Ovary (tissue), 10 donors: ENCODE measurements at places on chromosomes 7 and 10. TPM values are rescaled to one million over a fixed set of nuclear protein-coding genes. Genes with fewer than 3 reads are reported as not detected.
A peak's percentile ranks its signal among the peaks of the same experiment; 100 is the strongest.

DNA sequence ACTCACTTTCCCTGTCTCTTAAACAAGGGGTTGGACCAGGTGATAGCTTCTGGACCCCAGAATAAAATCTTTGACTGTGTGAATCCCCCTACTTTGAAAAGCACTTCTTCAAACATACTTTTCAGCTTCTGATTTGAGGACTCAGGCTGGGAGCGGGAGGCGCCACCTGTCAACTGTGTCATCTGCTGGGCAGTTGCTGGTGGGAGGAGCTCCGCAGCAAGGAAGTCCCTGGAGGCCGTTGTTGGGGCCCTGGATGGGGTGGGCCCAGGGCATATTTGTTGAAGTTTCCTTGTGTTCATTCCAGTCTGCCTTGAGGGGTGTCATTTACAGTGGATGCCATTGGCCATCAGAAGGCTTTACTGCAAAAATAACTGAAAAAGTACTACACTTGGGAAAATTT, 197.7 kb downstream of the CCDC3 start:
- DNase-seq: no peak

GRCh38 chr7:135204876-135205275, 6.5 kb downstream of the WDR91 start:
- no peak for DNase-seq

DNA sequence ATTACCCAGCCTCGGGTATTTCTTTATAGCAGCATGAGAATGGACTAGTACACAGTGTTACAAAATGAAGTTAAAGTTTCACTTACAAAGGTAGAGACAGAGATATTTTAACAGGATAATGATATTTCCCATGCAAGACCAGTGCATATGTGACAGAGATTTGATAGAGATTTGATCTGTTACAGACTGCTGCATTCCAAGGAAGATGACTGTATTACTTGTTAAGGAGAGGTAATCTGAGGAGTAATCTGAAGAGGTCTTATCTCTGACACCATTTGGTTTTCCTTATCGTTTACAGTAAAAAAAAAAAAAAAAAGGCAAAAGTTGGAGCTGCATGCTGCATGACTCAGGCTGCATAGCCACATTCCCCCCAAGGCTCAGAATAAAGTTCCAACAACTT, 289.6 kb downstream of the POM121L12 start:
- no peak for DNase-seq

GRCh38 chr7:158861004-158861787, 4.8 kb downstream of the DYNC2I1 start:
- no peak for DNase-seq

GRCh38 chr10:77320971-77321471, 316.6 kb downstream of the KCNMA1 start:
- no peak for DNase-seq

- no peak for DNase-seq
Observed at GRCh38 chr10:30238836-30239235, 110.2 kb downstream of the MTPAP start.

DNA sequence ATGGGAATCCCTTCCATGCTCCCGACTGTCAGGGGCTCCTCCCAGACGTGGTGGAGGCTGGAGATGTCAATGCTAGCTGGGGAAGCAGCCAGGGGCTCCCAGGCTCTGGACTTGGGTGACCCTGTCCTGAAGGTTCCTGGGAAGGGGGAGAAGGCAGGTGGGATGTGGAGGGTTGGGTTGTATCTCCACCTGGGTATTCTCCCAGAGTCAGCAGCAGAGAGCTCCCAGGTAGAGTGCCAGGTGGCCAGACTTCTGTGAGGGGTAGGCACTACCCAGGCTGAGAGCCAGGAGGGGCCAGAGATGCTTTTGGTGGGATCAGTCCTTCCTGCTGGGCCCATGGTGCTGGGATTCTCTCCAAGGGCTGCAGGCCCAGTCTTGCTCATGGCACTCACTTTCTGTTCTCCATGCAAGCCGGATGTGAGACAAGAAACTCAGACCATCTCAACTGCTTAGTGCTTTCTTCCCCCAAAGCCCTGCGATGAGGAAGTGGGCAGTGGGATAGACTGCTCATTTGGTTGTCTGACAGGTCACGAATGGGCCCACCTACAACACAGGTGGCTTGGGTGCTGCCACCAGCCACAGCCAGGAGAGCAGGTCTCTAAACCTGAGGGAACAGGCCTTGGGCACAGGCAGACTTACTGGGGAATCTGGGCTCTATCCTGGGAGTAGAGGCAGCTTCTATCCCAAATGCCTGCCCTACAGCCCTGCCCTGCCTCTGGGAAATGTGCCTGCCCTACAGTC, 52.5 kb upstream of the CAMK2B start:
- no peak for DNase-seq

GRCh38 chr10:97123765-97124164, 62.0 kb downstream of the SLIT1 start:
- no peak for DNase-seq

DNA sequence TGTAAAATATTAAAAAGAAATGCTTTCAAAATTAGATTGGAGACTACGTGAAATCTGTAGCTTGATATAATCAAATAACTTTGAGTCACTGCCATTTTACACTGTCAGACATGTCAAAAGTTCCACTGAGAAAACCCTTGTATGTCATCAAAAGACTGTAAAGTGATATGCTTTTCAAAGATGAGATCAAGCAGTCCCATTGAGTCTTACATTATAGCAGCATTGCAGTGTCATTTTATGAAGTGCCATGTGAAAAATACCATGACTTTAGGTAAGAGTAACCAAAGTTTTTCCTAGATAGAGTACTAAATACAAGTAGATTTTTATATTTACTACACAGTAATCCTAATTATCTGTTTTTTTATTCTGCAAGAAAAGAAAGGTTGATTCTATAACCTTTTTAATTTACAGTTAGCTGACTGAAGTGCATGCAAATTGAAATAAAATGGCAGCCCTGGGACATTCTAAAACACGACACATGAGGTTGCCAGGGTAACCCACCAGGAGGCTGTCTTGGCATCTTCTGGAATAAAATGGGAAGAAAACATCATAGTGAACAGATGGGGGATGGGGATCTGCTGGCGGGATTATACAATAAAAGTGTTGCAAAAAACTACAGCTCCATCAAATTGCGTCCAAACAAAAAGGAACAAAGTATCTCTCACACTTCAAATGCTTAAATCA, 91.3 kb upstream of the TMEM106B start:
- no peak for DNase-seq

GRCh38 chr7:104208421-104208780, 588 bp upstream of the ORC5 start:
- no peak for DNase-seq

DNA sequence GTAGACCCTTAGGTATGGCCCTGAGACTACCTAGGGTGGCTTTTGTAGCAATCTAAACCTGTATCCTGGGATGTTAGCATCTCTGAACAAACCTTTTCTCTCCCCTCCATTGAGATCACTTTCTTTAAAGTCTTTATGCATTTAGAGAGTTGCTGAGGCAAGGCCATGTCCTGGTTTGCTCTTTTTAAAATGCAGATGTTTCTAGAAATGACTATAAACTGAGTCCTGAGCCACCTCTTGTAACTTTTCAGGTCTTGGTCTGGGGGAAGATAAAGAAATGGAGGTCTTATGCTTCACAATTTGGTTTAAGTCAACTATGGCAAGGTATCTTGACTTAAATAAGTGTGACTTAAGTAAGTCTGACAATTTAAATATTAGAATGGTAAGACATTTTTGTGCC, 78.0 kb downstream of the AUTS2 start:
- no peak for DNase-seq

GRCh38 chr10:75935240-75935639, 503.8 kb downstream of the LRMDA start:
- DNase-seq: no peak

DNA sequence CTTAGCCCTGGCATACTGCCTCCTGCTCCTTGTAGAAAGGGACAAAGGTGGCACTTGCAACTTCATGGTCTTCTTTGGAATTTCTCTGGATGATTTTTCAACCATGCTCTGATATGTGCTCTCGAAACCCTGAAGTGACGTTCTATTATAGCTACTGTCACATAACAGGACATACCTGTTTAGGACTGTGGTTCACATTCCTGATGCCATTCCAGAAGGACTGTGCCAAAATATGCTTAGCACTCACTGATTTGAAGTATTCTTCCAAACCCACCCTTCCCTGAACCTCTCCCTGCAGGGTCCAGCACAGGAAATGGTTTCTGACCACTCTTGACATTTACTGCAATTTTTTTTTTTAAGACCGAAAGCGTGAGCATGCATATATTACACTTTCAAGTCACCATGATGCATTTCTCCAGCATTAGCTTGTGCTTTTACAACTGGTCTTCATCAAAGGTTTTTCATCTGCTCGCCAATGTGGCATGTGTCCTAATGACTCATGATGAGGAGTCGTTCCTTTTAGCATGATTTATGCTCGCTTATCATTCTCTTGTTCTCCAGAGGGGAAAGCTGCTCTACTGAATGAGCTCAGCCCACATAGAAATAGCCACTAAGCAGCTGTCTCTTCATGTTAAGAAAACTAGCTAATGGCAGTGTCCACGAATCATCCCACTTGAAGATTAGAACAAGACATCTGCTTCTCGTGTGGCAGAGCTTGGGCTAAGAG, 135.2 kb downstream of the ADAM12 start:
- DNase-seq: peak; percentile 64

DNA sequence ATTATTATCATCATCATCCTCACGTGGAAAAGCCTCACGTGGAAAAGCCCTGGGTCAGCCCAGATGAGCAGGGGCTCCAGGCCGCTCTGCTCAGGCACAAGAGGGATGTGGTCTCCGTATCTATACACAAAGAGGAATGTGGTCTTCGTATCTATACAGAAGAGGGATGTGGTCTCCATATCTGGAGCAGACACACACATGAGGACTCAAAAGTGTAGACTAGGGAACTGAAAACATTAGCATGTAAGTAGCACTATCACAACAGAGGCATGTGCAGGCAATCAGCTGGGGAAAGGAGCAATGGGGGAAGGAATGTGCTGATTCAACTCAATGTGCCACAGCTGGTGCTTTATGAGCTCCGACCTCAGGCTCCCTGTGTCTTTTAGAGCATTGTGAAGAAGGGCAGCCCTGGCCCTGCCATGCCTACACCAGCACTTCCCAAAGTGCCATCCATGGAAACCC, 86.5 kb downstream of the PLXNA4 start:
- DNase-seq: no peak

DNA sequence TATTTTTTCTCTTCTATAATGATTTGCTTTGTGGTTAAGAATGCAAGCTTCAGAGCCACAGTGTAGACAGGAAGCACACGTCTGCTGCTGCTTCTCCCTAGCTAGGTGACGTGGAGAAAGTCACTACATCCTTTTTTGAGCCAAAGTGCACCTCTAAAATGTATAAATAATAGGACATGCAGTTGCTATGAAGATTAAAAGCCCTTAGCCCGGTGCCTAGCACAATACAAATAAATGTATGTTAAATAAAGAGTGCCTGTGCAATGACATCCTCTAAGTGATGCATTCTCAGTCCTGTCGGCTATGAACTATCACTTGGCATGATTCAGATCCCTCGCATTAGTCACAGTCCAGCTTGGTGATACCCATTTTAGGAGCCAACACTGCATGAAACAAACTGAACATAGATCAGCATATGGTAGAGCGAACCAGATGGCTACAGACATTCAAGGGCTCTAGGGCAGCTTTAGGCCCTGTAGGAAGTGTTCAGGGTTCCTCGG, 4.8 kb upstream of the TRDMT1 start:
- DNase-seq: no peak

DNA sequence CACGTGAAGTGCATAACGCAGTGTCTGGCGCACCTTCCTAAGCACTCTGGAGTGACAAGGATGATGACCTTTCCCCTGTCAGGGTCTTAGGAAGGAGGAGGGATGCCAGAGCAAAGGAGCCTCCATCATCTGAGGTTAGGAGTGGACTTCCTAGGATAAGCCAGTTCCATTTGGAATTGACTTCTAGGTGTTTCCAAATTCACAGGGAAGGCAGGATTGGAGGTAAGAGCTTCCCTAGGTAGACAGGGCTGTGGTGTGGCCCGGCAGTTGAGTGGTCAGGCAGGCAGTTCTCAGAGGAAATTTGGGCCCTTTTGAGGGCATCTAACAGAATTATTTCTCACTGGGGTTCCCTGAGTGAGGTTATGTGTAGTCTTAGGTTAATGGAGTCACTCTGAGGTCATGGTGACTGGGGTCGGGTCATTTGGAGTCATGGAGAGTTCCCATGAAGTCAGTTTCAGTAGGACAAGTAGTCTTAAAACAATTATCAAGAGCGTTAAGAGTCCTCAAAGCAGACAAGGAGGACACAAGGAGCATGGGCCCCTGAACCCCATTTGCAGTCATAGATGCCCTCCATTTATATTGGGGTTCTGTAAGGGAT, 8.2 kb downstream of the PPIF start:
- no peak for DNase-seq

DNA sequence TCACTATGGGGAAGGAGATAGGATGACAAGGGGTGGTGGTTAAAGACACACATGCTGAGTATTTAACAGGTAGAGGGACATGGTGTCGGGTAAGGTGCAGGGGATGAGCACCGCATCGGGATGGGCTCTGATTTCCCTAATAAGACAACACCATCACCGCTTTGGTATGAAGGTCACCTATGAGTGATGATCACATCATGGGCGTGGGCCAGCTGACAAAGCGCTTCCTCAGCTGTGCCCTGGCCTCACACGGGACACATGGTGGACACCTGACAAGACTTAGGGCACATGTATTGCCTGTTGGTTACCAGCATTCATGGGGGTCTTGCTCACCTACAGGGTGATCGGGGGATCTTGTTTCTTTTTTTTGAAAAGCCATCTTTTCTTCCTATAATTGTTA, 12.8 kb downstream of the C7orf57 start:
- no peak for DNase-seq

GRCh38 chr7:135166338-135166990, 4.0 kb downstream of the CYREN start:
- no peak for DNase-seq

DNA sequence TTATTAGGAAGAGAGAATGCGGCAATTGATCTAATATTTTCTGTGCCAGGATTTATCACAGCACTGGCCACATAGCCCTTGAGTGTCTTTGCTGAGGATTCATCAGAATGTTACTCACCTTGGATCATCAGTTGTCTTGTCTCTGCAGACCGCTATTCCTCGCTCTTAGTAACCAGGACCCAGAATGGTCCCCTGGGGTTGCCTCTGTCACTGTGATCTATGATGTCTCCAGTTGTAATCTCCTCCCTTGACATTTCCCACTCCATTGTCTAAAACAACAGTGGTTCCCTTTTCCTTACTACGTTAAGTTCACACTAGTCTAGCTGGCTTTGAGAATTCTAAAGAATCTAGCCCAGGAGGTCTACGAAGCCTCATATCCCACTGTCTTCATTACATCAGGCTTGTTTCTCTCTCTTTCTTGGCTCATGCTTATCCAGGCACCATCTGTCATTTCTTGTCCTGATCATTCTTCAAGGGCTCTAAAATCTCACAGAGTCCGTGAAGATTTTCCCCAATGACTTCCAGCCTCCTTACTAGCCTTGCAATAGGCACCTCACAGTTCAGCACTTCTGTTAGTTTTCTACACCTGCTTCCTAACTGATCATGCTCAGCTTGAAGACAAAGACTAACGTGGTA, 125.8 kb downstream of the CUBN start:
- no peak for DNase-seq

The DLX5 gene
- 7.9 TPM for total RNA-seq

The OR13A1 gene
- 0.08 TPM for total RNA-seq

The TOMM7 gene
- total RNA-seq: 684 TPM

The NKX6-2 gene
- total RNA-seq: not detected

The FANK1 gene
- 5.6 TPM for total RNA-seq

The CPEB3 gene
- total RNA-seq: 4.8 TPM

The ADCYAP1R1 gene
- total RNA-seq: 2.9 TPM

The TMEM184A gene
- total RNA-seq: 1.6 TPM

The ENTPD1 gene
- total RNA-seq: 22.3 TPM

The PHKG1 gene
- total RNA-seq: 1.8 TPM

The LBX1 gene
- not detected for total RNA-seq

The ARHGAP19 gene
- 7.7 TPM for total RNA-seq

The UTF1 gene
- 3.3 TPM for total RNA-seq

The TMEM270 gene
- not detected for total RNA-seq

The PPP1R3C gene
- 12.0 TPM for total RNA-seq

The HMX3 gene
- not detected for total RNA-seq
